ENCODE measurements at places on chromosomes 12 and 14. TPM values are rescaled to one million over a fixed set of nuclear protein-coding genes. Genes with fewer than 3 reads are reported as not detected.

The WSCD2 gene
- 0.32 TPM for total RNA-seq

The WDR20 gene
- total RNA-seq, result 28.8 TPM

The IKZF4 gene
- total RNA-seq, result 5.3 TPM

The GPR84 gene
- total RNA-seq, result not detected

The GDF3 gene
- total RNA-seq, result not detected

The CD163L1 gene
- 3.8 TPM for total RNA-seq

The KCNK13 gene
- total RNA-seq, result not detected
